T-helper 17 cell (primary cell): ENCODE measurements at places on chromosomes 3 and 15. TPM values are rescaled to one million over a fixed set of nuclear protein-coding genes. Genes with fewer than 3 reads are reported as not detected.

- no peak for DNase-seq
- H3K36me3 ChIP-seq: peaks cover 9% of the 10 kb centered on the region
- H3K27me3 ChIP-seq: no peaks in the 10 kb centered on the region
These were observed 17.4 kb upstream of the CHD2 start for GRCh38 chr15:92882697-92883162.

DNA sequence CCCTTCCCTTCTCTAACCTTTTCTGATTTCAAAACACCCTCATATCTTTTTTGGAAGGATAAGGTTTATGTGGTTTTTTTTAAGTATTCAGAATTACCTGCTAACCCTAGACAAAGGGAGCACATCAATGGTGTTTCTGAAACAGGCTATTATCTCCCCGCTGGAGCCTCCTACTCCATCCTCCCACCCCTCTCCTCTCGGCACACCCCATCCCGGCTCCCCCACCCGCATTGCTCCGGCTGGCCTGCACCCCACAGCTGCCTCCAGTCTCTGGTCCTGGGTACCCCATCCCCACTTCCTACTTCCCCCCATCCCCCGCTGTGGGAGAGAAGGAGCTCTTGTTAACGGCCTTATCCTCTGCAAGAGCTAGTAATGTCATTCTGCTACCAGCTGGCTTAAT is 59.2 kb downstream of the PDIA5 start:
- peak overlapping the region; percentile 41 for H3K27ac ChIP-seq
- H3K4me3 ChIP-seq: no peak overlapping the region

- no peaks in the 10 kb centered on the region for H3K27me3 ChIP-seq
- H3K4me3 ChIP-seq: no peak overlapping the region
- no peak overlapping the region for H3K27ac ChIP-seq
- no peak for DNase-seq
- peaks cover 4% of the 10 kb centered on the region for H3K36me3 ChIP-seq
- peaks cover 2% of the 10 kb centered on the region for H3K4me1 ChIP-seq
These were observed 816.3 kb upstream of the CFAP20DC start for GRCh38 chr3:59866076-59866475.

- H3K4me1 ChIP-seq: peaks cover 5% of the 10 kb centered on the region
- DNase-seq: no peak
- no peaks in the 10 kb centered on the region for H3K36me3 ChIP-seq
- no peak overlapping the region for H3K27ac ChIP-seq
- no peak overlapping the region for H3K4me3 ChIP-seq
- H3K27me3 ChIP-seq: no peaks in the 10 kb centered on the region
These were observed 885.2 kb upstream of the CFAP20DC start for GRCh38 chr3:59935025-59935424.

DNA sequence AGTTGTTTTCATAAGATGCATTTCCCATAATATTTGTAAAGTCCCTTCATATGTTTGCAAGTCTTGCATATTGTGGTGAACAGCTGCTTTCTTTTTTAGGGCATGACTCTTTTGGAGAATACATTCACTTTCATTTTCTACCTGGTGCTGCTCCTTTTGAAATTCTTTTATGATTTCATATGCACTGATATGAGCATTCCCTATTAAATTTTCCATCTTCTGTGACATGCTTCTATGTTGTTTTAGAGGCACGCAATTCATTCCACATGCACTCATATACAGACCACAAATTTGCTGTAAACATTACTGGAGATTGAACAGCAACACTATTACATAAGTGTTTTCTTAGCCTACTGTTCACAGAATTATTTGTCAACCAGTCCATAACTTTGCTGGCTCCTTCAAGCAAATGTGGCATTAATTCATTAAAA is 92.8 kb upstream of the TNFSF10 start:
- peak overlapping the region; percentile 74 for H3K4me3 ChIP-seq
- peaks cover 14% of the 10 kb centered on the region for H3K4me1 ChIP-seq
- no peaks in the 10 kb centered on the region for H3K27me3 ChIP-seq
- H3K36me3 ChIP-seq: no peaks in the 10 kb centered on the region
- peak overlapping the region; percentile 6 for H3K27ac ChIP-seq
- no peak for DNase-seq

- no peak for DNase-seq
- peaks cover 26% of the 10 kb centered on the region for H3K27me3 ChIP-seq
- no peaks in the 10 kb centered on the region for H3K36me3 ChIP-seq
These were observed 133.2 kb upstream of the CHRM5 start for GRCh38 chr15:33834892-33835743.

Gene AADACL2
- total RNA-seq: not detected

- DNase-seq: no peak
- no peak overlapping the region for H3K4me3 ChIP-seq
- no peaks in the 10 kb centered on the region for H3K36me3 ChIP-seq
- H3K4me1 ChIP-seq: peaks cover 2% of the 10 kb centered on the region
These were observed 140.6 kb upstream of the TBC1D5 start for GRCh38 chr3:17882981-17883380.

DNA sequence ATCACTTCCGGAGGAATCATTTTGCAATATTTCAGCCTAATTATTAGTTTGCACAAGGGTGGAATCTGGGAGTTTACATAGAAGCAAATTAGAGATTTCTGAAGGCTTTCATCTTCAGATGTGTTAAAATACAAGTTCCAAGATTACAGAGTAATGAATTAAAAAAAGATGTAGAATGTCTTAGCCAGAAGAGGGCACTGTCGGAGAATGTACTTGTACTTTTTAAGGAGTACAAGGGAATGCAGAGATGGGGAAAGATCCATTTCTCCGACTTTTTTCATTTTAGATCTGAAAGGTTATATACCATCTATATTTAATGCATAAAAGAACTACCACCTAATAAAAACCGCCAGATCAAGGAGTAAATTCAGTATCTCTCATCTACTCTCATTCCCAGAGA is 43.1 kb upstream of the WDR5B start:
- H3K36me3 ChIP-seq: peaks cover 8% of the 10 kb centered on the region
- H3K4me1 ChIP-seq: peaks cover 9% of the 10 kb centered on the region
- H3K4me3 ChIP-seq: no peak overlapping the region

DNA sequence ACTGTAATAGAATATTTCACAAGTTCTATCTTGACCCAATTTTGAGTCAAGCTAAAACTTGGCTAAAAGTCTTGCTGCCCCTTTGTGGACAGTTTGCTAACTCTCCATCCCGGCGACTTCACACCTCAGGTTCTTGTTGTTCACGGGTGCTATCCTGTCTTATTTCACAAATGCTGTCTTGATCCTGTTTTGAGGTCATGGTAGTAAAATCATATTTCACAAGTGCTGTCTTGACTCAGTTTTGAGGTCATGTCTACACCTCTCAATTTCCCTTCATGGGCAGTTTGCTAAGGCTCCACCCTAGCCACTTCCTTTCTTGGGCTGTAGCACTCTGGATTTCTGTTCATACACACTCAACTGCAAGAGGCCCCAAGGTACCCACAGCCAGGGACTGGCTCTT is 45.0 kb upstream of the GK5 start:
- H3K27ac ChIP-seq: peak overlapping the region; percentile 89
- peaks cover 10% of the 10 kb centered on the region for H3K4me1 ChIP-seq
- no peak for DNase-seq
- H3K36me3 ChIP-seq: no peaks in the 10 kb centered on the region
- H3K27me3 ChIP-seq: no peaks in the 10 kb centered on the region

Gene SERINC4
- total RNA-seq: 0.32 TPM

GRCh38 chr3:138914870-138915502 is 32.0 kb downstream of the FOXL2 start:
- H3K4me3 ChIP-seq: peak overlapping the region; percentile 90
- H3K36me3 ChIP-seq: no peaks in the 10 kb centered on the region
- H3K4me1 ChIP-seq: peaks cover 7% of the 10 kb centered on the region

- no peak overlapping the region for H3K27ac ChIP-seq
- peaks cover 22% of the 10 kb centered on the region for H3K4me1 ChIP-seq
- no peak overlapping the region for H3K4me3 ChIP-seq
- no peaks in the 10 kb centered on the region for H3K36me3 ChIP-seq
These were observed 78.8 kb downstream of the DLG1 start for GRCh38 chr3:197219619-197220018.

Gene SLC51A
- total RNA-seq: not detected

DNA sequence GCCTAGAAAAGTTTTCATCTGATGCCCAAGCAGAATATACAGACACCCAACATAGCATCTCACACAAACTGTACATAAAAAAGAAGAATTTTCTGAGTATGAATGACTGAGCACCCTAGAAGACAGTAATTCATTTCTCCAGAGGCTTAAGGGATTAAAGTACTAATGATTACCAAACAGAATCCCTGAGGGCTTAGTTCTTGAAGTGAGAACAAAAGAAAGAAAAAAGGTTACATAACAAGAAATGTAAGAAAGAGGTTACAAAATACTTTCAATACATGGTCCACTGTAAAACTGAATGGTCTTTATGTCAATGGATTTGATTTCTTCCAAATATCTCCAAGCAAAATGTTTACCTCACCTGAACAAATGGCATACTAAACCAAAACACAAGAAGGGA is 9.1 kb upstream of the NEK10 start:
- DNase-seq: no peak
- H3K36me3 ChIP-seq: peaks cover 3% of the 10 kb centered on the region
- H3K27me3 ChIP-seq: no peaks in the 10 kb centered on the region
- peaks cover 4% of the 10 kb centered on the region for H3K4me1 ChIP-seq

DNA sequence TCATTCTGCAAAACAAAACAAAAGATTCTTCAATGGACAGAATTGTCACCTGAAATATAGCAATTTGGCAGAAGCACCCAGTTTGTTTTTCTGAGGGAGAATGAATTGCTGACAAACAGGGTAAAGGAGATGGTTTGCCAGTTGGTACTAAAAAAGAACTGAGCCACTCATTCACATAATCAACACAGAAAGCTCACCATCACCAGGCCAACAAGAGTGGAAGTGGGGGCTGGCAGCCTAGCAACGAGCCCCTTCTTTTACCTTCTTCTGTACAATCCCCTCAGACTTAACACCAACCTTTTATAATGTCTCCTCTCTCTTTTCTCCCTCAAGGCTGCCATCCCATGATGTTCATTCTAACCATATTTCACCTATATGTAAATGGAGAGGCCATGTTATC is 5.9 kb downstream of the TOP2B start:
- no peak for DNase-seq
- H3K27ac ChIP-seq: peak overlapping the region; percentile 83
- no peaks in the 10 kb centered on the region for H3K27me3 ChIP-seq
- peaks cover 8% of the 10 kb centered on the region for H3K36me3 ChIP-seq

DNA sequence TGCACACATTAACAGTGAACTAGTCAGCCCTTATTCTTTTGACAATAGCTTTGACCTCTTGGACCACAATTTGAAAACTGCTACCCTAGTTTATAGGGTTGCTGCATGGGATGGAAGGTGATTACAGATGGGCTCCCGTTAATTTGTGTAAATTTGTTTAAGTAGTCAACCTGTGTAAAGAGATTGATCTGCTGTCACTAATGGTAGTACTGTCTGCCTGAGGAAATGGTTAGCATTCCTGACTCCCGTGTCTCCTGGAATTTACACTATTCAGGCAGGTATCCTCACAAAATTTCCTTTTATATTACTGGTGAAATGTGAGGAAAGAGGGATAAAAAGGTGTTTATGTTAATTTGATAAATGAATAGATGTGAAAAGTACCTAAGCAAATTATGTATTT is 15.3 kb upstream of the EBLN2 start:
- peak overlapping the region; percentile 41 for H3K27ac ChIP-seq
- no peaks in the 10 kb centered on the region for H3K27me3 ChIP-seq
- DNase-seq: no peak

DNA sequence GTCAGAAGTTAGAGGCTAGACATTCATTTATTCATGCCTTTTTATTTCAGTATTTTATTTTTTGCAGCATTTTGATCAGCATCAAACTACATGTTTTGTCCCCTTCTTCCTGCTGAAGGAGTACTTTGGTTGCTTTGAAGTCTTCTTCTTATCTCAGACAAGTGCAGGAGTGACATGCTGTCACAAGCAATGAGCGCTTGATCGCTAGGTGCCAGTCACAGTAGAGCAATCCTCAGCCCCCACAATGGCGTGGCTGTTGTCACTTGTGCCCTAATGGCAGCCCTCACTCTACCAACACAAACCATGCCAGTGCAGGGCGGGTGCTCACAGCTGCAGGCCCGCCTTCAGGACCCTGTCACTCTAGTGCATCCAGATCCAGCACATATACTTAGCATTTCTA is 184.6 kb upstream of the FEZF2 start:
- DNase-seq: no peak
- no peaks in the 10 kb centered on the region for H3K27me3 ChIP-seq
- no peaks in the 10 kb centered on the region for H3K36me3 ChIP-seq
- H3K4me1 ChIP-seq: no peaks in the 10 kb centered on the region
- no peak overlapping the region for H3K27ac ChIP-seq

Gene RABL3
- 17.3 TPM for total RNA-seq

Gene ATP13A5
- total RNA-seq: not detected

DNA sequence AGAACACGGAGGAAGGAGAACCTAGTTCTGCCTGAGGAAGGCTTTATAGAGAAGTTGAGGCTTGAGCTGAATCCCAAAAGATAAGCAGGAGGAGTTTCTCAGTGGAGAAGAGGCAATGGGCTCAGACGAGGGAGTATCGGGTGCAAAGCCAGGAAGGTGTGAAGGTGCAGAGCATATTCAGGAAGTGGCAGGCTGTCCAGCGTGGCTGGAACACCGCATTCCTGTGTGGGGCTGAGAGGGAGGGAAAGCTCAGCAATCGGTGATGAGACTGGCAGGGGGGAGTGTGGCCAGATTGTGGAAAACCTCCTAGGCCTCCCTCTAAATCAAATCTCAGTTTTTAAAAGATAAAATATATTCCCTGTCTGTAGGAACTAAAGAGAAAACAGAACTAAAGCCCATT is 63.0 kb downstream of the ARHGAP31 start:
- H3K36me3 ChIP-seq: no peaks in the 10 kb centered on the region
- peaks cover 18% of the 10 kb centered on the region for H3K4me1 ChIP-seq
- no peak for DNase-seq
- no peaks in the 10 kb centered on the region for H3K27me3 ChIP-seq
- no peak overlapping the region for H3K4me3 ChIP-seq
- no peak overlapping the region for H3K27ac ChIP-seq

Gene C3orf38
- total RNA-seq: 44.2 TPM

Gene THRB
- not detected for total RNA-seq
